Stimulated activated CD4-positive, alpha-beta T cell treated with anti-CD3 and anti-CD28 coated beads, TNF-alpha, amount 100 ng/mL, for 4 hours (primary cell): ENCODE measurements at places on chromosomes 7 and 10.

DNA sequence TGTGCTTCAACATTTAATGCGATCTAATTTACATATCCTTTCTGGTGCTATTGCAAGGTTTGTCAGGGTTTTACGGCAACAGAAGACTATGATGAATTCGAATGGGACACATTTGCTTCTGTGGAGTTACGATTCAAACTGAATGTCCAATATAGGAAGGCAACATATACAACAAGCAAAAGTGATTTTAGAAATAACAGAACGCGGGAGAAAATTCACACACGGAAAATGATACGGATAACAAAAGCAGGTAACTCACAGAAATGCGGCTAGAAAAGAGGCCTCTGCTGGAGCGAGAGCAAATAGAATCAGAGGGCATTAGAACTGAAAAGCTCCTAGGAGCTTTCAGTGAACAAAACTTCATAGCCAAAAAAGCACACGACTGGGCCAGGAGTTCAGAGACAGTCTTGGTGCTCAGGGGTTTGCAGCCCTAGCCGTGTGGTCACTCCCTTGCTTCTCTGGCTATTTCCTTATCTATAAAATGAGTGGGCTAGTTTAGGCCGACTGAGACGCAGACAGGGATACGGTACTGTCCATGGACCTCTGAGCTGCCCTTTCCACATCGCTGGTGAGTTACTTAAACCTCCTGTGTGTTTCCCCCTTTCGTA, 557 bp upstream of the TAX1BP1 start:
- no peak for DNase-seq

GRCh38 chr7:8380130-8380529, 53.3 kb upstream of the NXPH1 start:
- DNase-seq, result no peak

DNA sequence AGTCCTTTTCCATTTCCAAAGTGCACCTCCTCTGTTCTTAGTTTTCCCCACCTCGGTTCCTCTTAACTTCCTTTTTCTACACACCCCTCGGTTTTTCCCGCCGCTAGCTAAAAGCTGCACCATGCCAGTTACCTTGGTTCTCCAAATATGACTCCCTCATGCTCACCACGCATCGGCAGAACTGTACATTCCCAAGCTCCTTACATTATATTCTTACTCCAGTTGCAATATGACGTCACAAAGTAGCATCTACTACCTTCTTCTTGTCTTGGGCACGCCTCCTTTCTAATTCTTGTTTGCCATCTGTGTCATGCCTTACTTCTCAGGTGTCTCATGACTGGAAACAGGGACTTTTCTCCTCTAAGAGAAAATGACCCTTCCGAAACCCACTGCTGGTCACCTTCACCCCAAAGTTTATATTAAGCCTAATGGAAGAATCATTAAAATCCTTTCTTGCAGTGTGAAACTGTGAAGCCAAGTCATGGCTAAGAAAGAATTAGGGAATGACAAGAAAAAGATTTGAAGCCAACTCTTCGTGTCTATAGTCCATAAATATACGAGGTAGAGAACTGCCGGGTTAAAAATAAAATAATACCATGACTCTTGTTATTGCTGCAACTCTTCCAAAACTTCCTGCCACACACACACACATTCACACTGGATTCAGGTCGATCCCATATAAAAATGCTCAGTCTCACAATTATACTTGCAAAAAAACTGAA, 1.7 kb downstream of the ESYT2 start:
- no peak for DNase-seq

DNA sequence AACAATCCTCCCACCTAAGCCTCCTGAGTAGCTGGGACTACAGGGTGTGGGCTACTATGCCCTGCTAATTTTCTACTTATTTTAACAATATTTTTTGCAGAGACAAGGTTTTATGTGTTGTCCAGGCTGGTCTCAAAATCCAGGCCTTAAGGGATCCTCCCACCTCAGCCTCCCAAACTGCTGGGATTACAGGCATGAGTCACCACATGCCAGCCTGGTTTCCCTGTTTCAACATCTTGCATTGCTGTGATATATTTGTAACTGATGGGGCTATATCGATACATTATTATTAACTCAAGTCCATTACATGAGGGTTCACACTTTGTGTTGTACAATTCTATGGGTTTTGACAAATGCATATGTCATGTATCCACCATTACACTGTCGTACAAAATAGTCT, 41.9 kb upstream of the OGDHL start:
- DNase-seq, result no peak

DNA sequence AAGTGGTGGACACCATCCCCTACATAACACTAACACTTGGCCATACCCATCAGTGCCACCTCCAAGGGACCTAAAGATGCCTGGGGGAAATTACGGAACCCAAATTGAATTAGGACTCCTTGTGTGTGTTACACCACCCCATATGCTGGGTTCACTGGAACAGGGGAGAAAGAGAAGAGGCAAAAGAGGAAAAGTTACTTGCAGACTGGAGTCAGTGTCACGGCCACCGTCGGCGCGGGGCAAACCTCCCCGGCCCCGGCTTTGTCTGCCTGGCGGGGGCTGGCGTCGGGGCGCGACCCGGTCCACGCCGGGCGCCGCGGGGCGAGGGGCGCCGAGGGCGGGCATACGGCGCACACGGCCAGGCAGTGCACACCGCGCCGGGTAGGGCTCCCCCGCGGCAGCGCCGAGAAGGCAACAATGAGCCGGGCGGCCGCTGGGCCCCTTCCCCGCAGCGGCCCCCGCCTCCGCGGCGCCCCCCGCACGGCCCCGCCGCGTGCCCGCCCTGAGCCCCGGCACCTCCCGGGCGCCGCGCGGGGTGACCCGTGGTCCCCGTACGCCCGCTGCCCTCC, 171.1 kb downstream of the FAM107B start:
- no peak for DNase-seq

DNA sequence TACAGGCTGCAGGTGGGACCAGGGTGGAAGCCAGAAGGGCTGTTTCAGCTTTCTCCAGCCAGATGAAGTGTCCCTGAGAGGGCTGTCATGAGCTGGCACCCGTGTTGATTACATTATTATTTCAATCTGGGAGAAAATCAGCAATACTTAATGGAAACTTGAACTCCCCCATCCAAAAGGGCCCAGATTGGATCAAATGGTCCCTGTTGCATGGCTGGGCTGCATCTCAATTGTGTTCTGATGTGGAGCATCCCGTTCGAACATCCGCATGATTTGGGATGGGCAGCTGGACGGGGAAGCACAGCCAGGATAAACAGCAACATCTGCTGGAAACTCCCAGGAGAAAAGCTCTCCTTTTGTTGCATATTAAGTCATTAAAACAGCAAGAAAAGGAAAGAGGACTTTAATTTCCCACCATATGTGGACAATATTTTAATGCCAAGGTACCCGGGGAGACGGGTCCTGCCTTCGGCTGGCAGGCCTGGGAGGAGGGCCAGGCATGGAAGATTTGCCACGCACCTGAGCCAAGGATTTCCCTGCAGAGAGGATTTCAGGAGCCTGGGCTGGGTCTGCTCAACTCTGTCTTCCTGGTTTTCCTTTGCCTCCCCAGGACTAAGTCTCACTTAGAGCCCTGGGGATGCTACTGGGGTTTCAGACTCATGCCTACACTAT, 52.4 kb downstream of the NPTX2 start:
- no peak for DNase-seq

- DNase-seq, result no peak
Observed at GRCh38 chr7:40341836-40342235, 207.0 kb downstream of the SUGCT start.

GRCh38 chr10:71537125-71537524, 140.4 kb downstream of the CDH23 start:
- DNase-seq, result no peak

DNA sequence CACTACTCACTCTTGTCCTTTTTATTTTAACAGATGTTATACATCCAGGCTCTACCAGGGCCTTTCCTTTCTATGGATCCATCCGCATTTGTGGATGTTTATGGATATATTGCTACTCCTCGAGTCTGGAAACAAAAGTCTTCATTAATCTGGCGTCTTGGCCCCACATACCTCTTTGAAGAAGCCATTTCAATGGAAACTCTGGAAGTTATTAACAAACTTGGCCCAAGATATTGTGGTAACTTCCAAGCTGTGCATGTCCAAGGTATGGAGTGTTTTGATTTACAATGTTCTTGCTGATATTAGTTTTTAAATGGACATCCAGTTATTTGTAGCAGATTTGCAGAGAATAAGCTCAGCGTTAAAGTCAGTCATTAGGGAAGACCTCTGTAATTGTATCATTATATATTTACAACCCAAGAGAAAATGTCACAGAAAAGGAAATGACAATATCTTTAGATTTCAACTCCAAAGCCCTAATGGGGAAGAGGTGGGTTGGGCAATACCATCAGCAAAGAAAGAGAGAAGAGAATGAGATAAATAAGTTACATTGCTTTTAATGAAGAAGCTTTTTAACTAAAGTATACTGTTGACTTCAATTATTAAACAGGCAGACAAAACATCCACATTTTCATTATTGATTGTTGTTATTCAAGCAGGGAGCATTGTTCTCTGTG, 102.1 kb downstream of the WDFY4 start:
- DNase-seq, result no peak

GRCh38 chr10:31705136-31705535, 223.5 kb downstream of the ARHGAP12 start:
- DNase-seq, result no peak

- DNase-seq, result no peak
Observed at GRCh38 chr10:129658376-129659072, 191.5 kb downstream of the MGMT start.

DNA sequence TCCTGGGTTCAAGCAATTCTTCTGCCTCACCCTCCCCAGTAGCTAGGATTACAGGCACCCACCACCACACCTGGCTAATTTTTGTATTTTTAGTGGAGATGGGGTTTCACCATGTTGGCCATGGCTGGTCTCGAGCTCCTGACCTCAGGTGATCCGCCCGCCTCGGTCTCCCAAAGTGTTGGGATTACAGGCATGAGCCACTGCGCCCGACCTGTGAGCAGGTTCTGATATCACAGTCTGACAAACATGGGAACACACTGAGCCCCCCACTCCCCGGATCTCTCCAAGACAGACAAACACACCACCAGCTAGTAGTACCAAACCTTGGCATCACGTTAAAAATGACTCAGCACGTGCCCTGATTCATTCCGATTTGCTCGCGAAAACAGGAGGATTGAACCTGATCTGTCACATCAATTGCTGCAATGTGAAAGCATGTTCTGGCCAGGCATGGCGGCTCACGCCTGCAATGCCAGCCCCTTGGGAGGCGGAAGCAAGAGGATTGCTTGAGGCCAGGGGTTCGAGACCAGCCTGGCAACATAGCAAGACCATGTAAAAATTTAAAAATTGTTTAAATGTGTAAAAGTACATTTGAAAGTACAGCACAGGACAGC, 106.5 kb downstream of the SMURF1 start:
- DNase-seq, result no peak

- DNase-seq, result no peak
Observed at GRCh38 chr7:29197916-29198315, 3.3 kb downstream of the CHN2 start.

- DNase-seq, result no peak
Observed at GRCh38 chr7:28832669-28833068, 125.5 kb downstream of the TRIL start.

DNA sequence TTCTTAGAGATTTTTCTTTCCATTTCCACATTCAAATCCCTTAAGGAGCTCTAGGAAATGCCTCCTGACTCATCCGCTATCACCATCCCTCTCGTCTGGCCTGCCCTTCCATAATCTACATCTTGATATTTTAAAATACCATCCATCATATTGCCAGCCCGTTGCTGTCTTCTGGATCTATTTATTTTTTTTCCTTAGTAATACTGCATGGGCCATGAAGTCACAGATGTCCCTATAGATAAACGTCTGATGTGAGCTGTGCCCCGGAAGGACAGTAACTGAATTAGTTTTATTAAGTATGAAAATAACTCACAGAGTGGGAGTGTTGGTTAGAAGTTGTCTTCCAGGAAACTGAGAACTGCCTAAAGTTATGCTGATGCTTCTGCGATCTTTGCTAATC, 76.2 kb downstream of the KLF6 start:
- no peak for DNase-seq

GRCh38 chr10:119364645-119365600, 157.6 kb downstream of the GRK5 start:
- no peak for DNase-seq

GRCh38 chr7:40800771-40801170, 666.0 kb downstream of the SUGCT start:
- no peak for DNase-seq

DNA sequence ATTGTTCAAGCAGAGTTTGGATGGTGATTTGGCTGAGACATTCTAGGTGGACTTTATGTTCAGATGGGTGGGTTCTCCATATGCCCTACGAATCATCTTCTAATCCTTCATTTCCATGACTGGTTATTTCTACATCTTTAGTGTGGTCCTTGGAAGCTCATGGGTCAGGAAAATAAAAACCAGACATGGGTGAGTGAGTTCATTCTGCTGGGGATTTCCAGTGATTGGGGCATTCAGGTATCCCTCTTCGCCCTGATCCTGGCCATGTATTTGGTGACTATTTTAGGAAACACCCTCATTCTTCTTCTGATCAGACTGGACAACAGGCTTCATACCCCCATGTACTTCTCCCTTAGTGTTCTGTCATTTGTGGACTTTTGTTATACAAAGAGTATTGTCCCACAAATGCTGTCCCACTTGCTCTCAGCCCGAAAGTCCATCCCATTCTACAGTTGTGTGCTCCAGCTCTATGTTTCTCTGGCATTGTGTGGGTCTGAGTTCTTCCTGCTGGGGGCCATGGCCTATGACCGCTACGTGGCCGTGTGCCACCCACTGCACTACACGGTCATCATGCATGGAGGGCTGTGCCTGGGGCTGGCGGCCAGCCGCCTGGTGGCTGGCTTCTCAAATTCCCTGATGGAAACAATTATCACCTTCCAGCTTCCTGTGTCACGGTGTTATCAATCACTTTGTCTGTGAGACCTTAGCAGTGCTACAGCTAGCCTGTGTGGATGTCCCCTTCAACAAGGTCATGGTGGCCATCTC, 19.2 kb upstream of the OR6B1 start:
- no peak for DNase-seq

DNA sequence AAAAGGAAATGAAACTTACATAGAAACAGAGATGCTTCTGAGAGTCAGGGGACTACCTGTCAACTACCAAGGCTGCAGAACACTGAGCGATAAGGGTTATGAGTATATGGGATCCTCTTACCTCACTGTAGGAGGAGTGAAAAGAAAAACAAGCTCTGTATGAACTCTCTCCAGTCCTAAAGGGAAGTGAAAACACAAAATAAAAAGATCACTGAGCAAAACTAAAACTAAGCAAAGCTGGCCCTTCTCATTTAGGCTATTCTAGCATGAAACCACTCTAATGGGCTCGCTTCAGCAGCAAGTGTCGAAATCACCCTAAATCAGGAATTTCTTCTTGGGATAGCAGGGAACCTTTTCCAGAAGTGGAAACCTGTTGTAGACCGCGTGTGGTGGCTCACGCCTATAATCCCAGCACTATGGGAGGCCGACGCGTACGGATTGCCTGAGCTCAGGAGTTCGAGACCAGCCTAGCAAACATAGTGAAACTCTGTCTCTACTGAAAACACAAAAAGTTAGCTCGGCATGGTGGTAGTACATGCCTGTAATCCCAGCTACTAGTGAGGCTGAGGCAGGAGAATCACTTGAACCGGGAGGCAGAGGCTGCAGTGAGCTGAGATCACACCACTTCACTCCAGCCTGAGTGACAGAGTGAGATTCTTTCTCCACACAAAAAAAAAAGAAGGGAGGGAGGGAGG, 27.0 kb downstream of the DCLRE1C start:
- no peak for DNase-seq

GRCh38 chr10:126181626-126182025, 206.7 kb downstream of the ADAM12 start:
- no peak for DNase-seq
